ENCODE measurements at places on chromosomes 2 and 18.

DNA sequence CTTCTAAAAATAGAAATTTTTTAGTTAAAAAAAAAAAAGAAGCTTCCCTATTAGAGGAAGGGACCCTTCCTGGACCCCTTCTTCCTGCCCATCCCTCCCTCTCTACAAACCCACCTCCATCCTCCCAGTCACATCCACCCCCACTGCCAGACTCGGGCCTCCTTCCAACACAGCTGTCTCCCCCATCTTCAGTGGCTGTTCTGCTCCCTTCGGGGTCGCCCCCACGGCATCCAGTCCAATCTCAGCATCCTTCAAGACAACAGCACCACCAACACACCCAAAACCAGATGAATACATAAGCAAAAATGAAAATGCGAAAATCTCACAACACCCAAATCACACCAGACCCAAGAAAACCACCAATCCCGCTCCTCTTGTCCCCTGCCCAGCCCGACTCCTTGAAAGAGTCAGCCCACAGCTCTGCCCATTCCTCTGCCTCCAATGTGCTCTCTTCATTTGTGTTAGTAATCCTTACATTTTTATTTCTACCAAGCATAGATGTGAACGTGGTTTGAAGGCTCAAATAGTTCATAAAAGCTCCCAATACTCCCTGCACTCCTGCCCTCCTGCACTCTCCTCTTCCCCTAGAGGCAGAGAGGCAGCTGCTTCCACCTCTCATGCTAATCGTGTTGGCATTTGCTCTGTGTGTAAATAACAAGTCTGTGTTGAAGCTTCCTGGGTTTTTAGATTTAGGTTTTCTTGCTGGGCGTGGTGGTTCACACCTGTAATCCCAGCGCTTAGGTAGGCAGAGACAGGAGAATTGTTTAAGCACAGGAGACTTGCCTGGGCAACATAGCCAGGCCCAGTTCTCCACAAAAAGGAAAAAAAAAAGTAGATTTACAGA is 37.0 kb downstream of the MAL start:
- DNase-seq, result peak; percentile 45
- H3K27ac ChIP-seq, result no peak overlapping the region
- H3K27me3 ChIP-seq, result peaks cover 13% of the 10 kb centered on the region
- no peaks in the 10 kb centered on the region for H3K4me1 ChIP-seq
- no peaks in the 10 kb centered on the region for H3K36me3 ChIP-seq

DNA sequence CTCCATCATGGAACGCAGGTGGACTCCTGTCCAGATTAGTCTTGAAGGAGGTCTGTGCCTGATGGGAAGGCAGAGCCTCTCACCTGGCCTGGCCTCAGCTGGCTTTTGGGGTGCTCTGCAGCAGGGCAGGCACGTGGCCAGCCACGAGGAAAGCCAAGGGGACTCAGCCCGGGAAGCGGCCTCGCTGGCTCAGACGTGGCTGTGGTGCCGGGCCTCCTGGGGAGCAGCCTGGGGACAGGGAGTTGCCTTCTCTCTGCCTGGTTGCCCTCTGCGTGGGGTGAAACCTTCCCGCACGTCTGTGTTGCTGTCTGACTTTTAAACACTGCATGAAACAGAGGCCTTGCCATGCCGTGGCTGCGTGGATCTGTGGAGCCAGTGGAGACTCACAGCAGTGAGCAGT is 45.0 kb downstream of the RTP5 start:
- H3K4me3 ChIP-seq, result no peak overlapping the region
- no peaks in the 10 kb centered on the region for H3K4me1 ChIP-seq

GRCh38 chr2:119818792-119819191 is 59.1 kb downstream of the PTPN4 start:
- H3K36me3 ChIP-seq, result no peaks in the 10 kb centered on the region
- no peaks in the 10 kb centered on the region for H3K27me3 ChIP-seq
- no peak for DNase-seq
- H3K27ac ChIP-seq, result no peak overlapping the region
- H3K4me1 ChIP-seq, result no peaks in the 10 kb centered on the region

DNA sequence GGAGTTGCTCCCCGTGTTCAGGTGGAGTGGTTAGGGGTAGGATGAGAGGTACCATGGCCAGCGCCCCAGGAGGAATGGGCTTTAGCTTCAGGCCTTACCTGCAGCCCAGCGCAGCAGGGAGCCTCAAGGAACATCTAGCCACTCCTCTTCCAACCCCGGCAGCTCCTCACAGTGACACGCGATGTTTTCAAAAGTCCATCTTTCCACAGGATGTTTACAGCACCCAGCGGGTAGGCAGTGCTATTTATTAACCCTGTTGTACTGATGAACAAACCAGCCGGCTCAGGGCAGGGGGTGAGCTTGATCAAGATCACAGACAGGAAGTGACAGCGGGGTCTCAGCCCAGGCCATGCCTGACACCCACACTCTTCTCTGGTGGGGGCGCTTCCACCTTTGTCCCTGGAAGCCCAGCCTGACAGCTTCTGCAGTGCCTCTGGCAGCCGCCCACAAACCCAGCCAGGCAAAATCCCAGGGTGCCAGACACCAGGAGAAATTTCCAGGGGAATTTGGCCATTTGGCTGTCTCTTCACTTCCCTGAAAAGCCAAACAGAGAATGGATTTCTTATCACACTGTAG is 18.4 kb upstream of the PRLH start:
- no peak for DNase-seq
- H3K27ac ChIP-seq, result no peak overlapping the region
- no peaks in the 10 kb centered on the region for H3K27me3 ChIP-seq
- no peak overlapping the region for H3K4me3 ChIP-seq
- no peaks in the 10 kb centered on the region for H3K4me1 ChIP-seq

- no peak for DNase-seq
- no peak overlapping the region for H3K27ac ChIP-seq
- no peaks in the 10 kb centered on the region for H3K27me3 ChIP-seq
Observed at GRCh38 chr18:70025580-70025979, 77.9 kb upstream of the CD226 start.

GRCh38 chr18:47036927-47037578 is 1.6 kb upstream of the ELOA2 start:
- no peak overlapping the region for H3K27ac ChIP-seq
- no peaks in the 10 kb centered on the region for H3K27me3 ChIP-seq
- no peak overlapping the region for H3K4me3 ChIP-seq
- no peak for DNase-seq
- H3K36me3 ChIP-seq, result no peaks in the 10 kb centered on the region

GRCh38 chr2:207502577-207503198 is 27.1 kb upstream of the CREB1 start:
- no peaks in the 10 kb centered on the region for H3K36me3 ChIP-seq
- no peak for DNase-seq
- no peak overlapping the region for H3K27ac ChIP-seq
- H3K4me3 ChIP-seq, result no peak overlapping the region

GRCh38 chr2:127342101-127342500 is 45.7 kb downstream of the MAP3K2 start:
- peaks cover 25% of the 10 kb centered on the region for H3K36me3 ChIP-seq
- peaks cover 16% of the 10 kb centered on the region for H3K4me1 ChIP-seq
- H3K27ac ChIP-seq, result no peak overlapping the region
- DNase-seq, result peak; percentile 9
- no peak overlapping the region for H3K4me3 ChIP-seq
- H3K27me3 ChIP-seq, result no peaks in the 10 kb centered on the region

- no peak overlapping the region for H3K4me3 ChIP-seq
- no peaks in the 10 kb centered on the region for H3K36me3 ChIP-seq
- H3K4me1 ChIP-seq, result peaks cover 31% of the 10 kb centered on the region
- no peak overlapping the region for H3K27ac ChIP-seq
- H3K27me3 ChIP-seq, result no peaks in the 10 kb centered on the region
Observed at GRCh38 chr18:45642238-45642637, 27.0 kb downstream of the SLC14A2 start.

GRCh38 chr2:204010628-204011560 is 74.3 kb downstream of the ICOS start:
- H3K4me1 ChIP-seq, result peaks cover 15% of the 10 kb centered on the region
- no peak overlapping the region for H3K4me3 ChIP-seq
- peak overlapping the region; percentile 67 for H3K27ac ChIP-seq
- H3K36me3 ChIP-seq, result no peaks in the 10 kb centered on the region
- no peak for DNase-seq

GRCh38 chr2:13821255-13821880 is 811.1 kb upstream of the LRATD1 start:
- H3K27me3 ChIP-seq, result no peaks in the 10 kb centered on the region
- no peak overlapping the region for H3K4me3 ChIP-seq
- no peaks in the 10 kb centered on the region for H3K4me1 ChIP-seq
- no peak overlapping the region for H3K27ac ChIP-seq
- H3K36me3 ChIP-seq, result no peaks in the 10 kb centered on the region
- no peak for DNase-seq

DNA sequence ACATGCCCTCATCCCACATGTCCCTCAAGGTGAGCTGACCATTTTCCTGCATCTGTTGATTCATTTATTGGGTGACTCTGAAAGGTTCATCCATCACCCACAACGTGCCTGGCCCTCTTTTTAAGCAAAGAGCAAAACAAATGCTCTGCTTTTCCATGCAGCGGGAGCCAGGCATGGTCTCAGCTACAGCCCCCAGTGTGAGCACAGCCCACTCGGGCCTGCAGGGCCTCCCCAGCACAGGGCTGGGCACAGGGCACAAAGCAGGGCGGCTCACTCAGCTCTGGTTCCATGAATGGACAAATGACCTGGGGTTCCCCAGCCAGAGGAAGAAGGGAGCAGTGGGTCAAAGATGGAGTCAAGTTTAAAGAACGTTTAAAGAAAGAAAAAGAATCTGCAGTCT is 24.1 kb upstream of the OTOS start:
- H3K27me3 ChIP-seq, result peaks cover 17% of the 10 kb centered on the region
- no peaks in the 10 kb centered on the region for H3K36me3 ChIP-seq
- DNase-seq, result no peak

DNA sequence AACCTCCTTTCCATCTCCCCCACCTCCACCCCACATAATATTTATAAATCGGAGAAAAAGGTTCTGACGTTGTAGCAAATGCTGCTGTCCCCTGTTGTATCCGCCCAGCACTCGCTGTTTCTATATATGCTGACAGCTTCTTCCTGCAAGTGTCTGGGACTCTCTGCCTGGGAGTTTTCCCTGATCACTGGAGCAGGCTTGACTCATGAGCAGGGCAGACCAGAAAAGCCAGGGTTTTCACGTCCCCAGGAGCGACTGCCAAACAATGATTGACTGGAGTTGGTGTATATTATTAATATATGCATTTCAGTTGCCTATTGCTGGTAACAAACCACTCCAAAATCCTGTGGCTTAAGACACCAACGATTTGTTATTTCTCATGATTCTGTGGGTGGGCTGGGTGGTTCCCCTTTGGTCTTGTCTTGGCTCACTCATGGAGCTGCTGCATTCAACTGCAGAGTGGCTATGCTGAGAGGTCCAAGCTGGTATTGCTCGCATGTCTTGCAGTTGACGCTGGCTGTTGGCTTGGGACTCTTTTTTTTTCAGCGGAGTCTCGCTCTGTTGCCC is 21.2 kb upstream of the ASXL2 start:
- no peaks in the 10 kb centered on the region for H3K36me3 ChIP-seq
- no peaks in the 10 kb centered on the region for H3K4me1 ChIP-seq
- no peak for DNase-seq
- no peaks in the 10 kb centered on the region for H3K27me3 ChIP-seq
- H3K4me3 ChIP-seq, result no peak overlapping the region

DNA sequence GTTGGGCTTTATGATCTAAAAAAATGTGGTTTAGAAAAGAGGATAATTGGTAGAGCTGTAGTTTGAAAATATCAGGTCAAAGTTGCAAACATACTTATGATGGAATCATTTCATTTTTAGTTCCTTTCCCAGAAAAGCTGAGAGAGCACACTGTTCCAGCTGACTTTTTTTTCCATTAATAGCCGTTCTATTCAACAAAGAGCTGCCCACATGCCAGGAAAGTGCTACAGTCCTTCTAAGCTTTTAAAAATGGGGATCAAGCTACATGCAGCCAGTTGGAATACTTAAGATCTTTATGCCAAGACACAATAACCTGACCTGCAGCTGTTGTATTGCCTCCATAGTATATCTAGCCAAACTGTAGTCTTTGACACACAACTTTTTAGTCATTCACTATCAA is 111.5 kb downstream of the GALNT3 start:
- no peaks in the 10 kb centered on the region for H3K4me1 ChIP-seq
- no peak overlapping the region for H3K4me3 ChIP-seq
- no peaks in the 10 kb centered on the region for H3K36me3 ChIP-seq
- no peak for DNase-seq
- H3K27ac ChIP-seq, result no peak overlapping the region
- no peaks in the 10 kb centered on the region for H3K27me3 ChIP-seq

- H3K27ac ChIP-seq, result peak overlapping the region; percentile 96
- no peaks in the 10 kb centered on the region for H3K36me3 ChIP-seq
- no peaks in the 10 kb centered on the region for H3K27me3 ChIP-seq
- DNase-seq, result no peak
Observed at GRCh38 chr2:84906900-84907714, 1.7 kb downstream of the TMSB10 start.

DNA sequence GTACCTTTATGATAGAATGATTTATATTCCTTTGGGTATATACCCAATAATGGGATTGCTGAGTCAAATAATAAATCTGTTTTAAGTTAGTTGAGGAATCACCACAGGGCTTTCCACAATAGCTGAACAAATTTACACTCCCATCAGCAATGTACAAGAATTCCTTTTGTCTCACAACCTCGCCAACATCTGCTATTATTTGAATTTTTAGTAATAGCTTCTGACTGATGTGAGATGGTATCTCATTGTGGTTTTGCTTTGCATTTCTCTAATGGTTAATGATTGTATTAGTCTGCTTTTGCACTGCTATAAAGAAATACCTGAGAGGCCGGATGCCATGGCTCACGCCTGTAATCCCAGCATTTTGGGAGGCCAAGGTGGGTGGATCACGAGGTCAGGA is 1387.6 kb upstream of the ACVR2A start:
- H3K27ac ChIP-seq, result no peak overlapping the region
- H3K36me3 ChIP-seq, result no peaks in the 10 kb centered on the region
- H3K27me3 ChIP-seq, result no peaks in the 10 kb centered on the region

DNA sequence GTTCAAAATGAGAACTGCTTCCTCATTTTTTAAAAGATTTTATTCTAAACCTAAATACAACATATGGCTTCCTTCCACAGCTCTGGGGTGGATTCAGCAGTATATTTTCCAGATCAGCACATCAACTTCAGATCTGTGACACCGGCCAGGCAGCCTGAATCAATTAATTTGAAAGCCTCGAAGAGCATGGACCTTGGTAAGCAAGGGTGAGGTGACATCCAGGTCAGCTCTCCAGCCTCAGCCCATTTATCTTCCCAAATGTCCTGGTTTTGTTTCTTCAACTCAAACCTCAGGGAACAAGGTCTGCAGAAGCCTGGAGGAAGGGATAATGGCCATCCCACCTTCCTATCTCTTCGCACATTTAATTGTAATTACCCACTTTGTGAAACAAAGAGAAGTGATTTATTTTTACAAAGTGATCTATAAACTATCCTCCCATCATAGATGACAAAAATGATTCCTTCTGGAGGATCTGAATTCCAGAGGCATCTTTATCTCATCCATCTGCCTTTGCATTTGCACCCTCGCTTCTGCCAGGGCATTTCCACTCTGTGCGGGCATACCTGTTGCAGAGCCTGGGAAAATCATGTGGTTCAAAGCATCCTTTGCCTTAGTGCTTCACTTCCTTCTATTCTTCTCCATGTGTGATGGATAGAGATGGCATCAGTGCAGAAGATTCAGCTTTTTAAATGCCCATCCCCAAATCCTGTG is 489.0 kb upstream of the NRP2 start:
- no peak overlapping the region for H3K4me3 ChIP-seq
- DNase-seq, result no peak
- no peaks in the 10 kb centered on the region for H3K36me3 ChIP-seq
- H3K27me3 ChIP-seq, result no peaks in the 10 kb centered on the region
- no peak overlapping the region for H3K27ac ChIP-seq

Data from stomach (tissue), 19 donors.